ENCODE measurements at places on chromosomes 1 and 21.

GRCh38 chr21:37370152-37371040, 3.8 kb downstream of the DYRK1A start:
- no peak for DNase-seq

- DNase-seq, result no peak
These were observed 28.7 kb downstream of the RSPH1 start for GRCh38 chr21:42467140-42467983.

DNA sequence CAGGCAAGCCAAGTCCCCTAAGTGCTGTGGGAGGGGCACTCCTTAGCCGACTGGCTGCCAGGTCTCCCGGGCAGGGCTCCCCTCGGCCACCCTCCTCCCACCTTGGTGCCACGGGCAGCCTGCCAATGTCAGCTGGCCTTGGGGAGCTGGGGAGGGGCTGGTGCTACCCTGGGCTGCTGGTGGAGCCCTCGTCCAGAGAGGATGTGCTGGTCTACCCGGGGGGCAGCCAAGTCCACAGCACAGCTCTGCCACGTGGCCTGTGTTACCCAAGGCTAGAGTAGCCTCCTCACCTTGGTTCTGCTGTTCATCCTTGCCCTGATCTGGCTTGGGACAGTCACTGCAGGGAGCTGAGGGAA, 42.9 kb downstream of the CRYAA start:
- no peak for DNase-seq

GRCh38 chr1:47532921-47533792, 95.3 kb downstream of the FOXD2 start:
- DNase-seq, result no peak

DNA sequence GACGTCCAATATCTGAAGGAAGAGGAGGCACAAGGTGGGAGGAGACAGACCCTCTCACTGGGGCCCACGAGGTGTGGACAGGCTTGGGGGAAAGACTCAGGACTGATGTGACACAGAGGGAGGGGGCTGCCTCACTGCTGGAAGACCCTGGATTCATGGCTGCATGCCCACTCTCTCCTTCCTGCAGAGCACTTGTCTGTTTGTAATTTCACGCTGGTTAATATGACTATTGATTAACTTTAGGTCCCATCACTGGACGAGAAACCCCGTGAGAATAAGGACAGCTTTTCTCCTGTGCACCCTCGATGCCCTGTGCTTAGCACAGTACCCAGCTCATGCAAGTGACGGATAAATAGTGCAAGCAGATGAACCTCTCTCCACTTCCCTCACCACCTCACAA, 35.1 kb downstream of the CACNA1S start:
- DNase-seq, result no peak

DNA sequence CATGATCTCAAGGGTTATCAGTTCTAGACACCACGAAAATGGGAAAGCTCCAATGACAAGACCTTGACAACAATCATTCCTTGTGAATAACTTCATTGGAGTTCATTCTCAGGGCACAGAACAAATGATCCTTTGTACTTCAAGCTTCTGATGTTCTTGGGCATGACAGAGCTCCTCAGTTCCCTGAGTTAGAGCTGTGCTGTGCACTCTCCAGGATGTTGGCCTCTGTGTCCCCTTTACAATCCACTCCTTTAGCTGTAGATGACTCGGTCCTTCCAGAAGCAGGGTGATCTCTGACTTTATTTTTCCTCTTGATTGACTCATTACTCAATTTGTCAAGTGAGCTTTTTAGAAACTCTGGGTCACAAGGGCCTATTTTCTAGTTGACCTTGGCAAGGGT, 3.9 kb upstream of the FAM78B start:
- no peak for DNase-seq
